ENCODE measurements at places on chromosomes 13 and 19.

- DNase-seq, result no peak
Measured at GRCh38 chr13:113918981-113919701, 54.7 kb downstream of the C13orf46 start.

GRCh38 chr13:97914540-97914939, 38.9 kb upstream of the IPO5 start:
- no peak for DNase-seq

DNA sequence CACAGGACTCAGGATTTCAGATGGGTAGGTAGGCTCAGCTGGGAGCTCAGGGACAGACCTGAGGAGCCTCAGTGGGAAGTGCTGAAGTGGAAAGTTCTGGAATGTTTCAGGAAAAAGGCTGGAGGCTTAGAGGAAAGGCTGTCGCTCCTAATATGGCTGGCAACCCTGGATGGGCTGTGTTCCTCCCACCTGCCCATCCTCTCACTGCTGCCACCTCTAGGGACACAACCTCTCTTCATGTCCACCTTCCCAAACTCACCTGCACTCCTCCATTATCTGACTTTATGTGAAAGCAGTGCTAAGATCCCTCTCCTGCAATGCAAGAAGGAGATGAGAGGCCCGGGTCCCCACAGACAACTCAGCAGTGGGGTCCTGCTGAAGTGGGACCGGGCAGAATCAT, 5.8 kb upstream of the CEACAM21 start:
- DNase-seq, result no peak

GRCh38 chr13:26529441-26529840, 28.0 kb upstream of the WASF3 start:
- DNase-seq, result no peak

DNA sequence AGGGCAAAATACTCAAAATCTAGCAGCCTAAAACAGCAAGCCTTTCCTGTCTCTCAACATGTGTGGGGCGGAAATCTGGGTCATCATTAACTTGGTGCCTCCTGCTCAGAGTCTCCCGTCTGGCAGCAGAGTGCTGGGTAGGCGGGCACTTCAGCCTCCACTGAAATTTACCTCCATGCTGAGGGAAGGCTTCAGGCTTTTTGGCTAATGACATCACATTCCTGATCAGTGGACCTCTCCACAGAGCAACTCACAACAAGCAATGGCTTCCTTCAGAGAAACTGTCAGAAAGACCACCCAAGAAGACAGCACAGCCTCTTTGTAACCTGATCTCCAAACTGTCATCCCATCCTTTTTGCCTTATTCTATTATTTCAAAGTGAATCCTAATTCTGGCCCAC, 1109.0 kb downstream of the UQCRFS1 start:
- peak; percentile 22 for DNase-seq

- no peak for DNase-seq
Measured at GRCh38 chr19:45793178-45793564, 526 bp upstream of the DMWD start.

DNA sequence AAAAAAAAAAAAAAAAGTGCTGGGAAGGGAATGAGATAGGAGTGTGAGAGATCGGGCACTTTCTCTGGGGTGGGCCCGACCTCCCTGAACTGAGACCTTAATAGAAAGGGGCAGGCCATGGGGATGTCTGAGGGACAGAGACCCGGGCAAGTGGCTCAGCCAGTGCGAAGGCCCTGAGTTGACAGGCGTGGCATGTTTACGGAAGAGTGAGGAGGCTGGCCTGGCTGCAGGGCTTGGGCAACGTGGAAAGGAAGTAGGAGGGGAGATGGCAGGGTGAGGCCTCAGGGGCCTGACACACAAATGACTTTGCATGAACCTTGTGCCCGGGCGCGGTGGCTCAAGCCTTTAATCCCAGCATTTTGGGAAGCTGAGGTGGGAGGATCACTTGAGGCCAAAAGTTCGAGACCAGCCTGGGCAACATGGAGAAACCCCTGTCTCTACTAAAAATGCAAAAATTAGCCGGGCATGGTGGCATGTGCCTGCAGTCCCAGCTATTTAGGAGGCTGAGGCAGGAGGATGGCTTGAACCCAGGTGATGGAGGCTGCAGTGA, 13.9 kb downstream of the FCHO1 start:
- DNase-seq, result peak; percentile 47

- DNase-seq, result no peak
Measured at GRCh38 chr13:57784633-57785032, 153.1 kb downstream of the PCDH17 start.

DNA sequence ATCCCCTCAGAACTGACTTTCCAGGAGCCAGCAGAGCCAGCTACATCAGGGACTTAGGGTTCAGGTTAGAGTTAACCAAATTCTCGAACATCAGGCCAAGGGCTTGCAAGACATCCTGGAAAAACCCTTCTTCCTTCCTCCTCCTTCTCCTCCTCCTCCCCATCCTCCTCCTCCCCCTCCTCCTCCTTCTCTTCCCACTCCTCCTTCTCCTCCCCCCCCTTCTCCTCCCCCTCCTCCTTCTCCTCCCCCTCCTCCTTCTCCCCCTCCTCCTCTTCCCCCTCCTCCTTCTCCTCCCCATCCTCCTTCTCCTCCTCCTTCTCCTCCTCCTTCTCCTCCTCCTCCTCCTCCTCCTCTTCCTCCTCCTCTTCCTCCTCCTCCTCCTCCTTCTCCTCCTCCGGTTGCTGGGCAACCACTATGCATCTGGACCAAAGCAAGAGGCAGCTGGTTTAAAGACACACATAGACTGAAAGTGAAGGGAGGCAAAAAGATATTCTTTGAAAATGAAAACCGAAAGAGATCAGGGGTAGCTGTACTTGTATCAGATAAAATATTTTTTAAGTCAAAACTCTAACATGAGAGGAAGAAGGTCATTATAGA, 5.9 kb upstream of the CCL25 start:
- no peak for DNase-seq

- DNase-seq, result no peak
Measured at GRCh38 chr19:708154-709143, at the start of gene PALM. Gene PALM, plus strand, starts transcription at chr19:708935. Its CDS starts 212 bp downstream, at chr19:709147.

- peak; percentile 15 for DNase-seq
Measured at GRCh38 chr13:33676045-33676989, 141.6 kb upstream of the RFC3 start.

DNA sequence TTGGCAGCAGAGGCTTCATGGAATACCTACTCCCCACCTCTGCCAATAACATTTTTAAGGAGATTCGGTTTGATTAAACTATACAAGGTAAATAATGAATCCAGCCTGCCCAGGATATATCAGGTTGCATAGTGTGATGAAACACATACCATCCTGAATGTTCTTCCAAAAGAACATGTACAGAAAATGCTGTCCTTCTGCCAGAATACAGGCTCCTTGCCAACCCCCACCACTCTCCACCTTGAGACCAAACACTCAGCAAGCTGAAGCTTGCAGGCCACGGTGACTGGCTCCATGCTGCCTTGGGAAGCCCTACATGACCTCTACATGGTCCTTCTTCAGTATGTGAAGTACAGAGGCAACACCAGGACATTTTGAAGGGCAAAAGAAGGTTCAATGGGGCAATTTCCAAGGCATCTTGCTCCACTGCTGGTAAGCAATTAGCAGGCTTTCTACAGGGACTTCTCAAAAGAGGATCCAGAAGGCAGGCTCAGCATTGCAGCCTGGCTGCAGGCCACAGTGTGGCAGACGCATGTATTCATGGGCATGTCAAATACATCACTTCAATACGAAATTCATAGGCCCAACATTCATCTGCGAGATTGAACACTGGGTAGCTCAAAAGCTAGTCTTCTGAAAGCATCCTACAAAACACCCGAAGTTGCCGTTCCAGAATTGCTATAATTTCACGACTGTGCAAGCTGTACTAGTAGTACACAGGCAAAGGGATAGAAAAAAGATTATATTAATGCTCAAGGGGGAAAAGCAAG, 62.4 kb upstream of the SERP2 start:
- DNase-seq, result no peak

GRCh38 chr13:84132491-84132890, 250.2 kb upstream of the SLITRK1 start:
- DNase-seq, result no peak

- no peak for DNase-seq
Measured at GRCh38 chr13:31301119-31301518, 101.3 kb downstream of the B3GLCT start.

DNA sequence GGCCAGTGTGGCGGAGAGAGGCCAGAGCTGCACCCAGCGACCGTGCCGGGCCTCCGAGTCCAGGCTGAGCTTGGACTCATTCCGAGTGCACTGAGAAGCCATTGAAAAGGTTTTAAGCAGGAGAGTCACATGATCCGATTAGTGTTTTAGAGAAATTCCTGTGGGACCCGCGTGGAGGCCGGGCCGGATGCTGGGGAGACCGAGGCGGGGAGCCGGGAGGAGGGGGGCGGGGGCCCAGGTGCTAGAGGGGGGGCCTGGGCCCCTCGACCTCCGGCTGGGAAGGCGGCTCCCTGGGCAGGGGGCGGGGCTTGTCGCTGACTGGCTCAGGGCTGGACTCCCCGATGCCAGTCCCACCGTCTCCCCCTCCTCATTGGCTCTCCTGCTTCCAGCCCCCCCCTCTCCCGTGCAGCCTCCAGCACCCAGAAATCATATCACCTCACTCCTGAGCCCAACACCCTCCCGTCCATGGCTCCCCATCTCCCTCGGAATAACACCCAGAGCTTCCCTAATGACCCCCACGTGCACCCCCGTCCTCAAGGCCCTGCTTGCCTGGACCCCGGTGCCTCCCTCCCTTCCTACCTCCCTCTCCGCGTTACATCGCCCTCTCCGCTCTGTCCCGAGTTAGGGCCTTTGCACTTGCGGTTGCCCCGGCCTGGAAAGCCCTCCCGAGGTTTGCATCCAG, 5.2 kb upstream of the ZNF579 start:
- peak; percentile 73 for DNase-seq

- DNase-seq, result no peak
Measured at GRCh38 chr13:21360463-21360862, 98.6 kb downstream of the ZDHHC20 start.

DNA sequence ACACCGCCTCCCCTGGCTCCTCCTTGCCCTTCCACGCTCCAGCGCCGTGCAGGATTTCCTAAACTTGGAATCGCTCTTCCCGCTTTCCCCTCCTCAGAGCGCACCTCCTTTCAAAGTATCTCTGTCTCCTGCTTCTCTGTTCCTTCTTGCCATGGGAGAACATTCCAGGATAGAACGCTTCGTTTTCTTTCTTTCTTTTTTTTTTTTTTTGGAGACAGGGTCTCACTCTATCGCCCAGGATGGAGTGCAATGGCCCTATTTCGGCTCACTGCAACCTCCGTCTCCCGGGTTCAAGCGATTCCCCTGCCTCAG, 574 bp upstream of the XPO4 start:
- DNase-seq, result no peak

GRCh38 chr13:61960981-61961380, 545.3 kb upstream of the PCDH20 start:
- DNase-seq, result no peak

DNA sequence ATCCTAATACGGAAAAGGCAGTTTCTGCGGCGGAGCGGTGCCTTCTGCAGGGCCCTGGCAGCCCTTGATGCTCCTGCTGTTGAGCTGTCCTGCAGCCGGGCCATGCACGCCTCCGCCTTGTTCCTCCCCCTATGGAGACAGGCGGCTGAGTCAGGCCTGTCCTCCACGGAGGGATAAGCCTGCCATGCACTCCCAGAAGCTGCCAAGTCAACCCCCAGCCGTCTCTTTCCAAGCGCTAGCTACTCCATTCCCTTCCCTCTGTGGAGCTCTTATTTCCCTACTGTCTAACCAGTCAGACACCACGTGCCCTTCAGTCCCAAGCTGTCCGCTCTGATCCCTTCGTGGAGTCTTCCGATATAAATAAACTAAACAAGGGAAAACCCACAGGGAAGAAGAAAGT, 197.0 kb downstream of the COL4A1 start:
- no peak for DNase-seq

- peak; percentile 95 for DNase-seq
Measured at GRCh38 chr19:56671613-56671994, at the start of gene ZNF835. Gene ZNF835, minus strand, starts transcription at chr19:56671757. Its CDS starts 6,559 bp downstream, at chr19:56665198.

GRCh38 chr19:50053119-50053518, 27.3 kb downstream of the ZNF473 start:
- no peak for DNase-seq

- no peak for DNase-seq
Measured at GRCh38 chr19:35266520-35267352, 2.0 kb upstream of the USF2 start.

DNA sequence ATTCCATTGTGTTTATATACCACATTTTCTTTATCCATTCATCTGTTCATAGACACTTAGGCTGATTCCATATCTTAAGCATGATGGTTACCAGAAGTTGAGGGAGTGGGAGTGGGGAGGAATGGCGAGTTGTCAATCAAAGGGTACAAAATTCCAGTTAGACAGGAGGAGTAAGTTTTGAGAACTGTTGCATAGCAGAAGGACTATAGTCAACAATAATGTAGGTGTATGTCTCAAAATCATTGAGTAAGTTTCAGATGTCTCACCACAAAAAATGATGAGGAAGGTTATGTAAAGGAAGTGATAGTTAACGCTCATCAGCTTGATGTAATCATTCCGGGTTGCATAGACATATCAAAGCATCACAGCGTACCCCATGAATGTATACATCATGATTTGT, 4.6 kb upstream of the UBL3 start:
- no peak for DNase-seq

DNA sequence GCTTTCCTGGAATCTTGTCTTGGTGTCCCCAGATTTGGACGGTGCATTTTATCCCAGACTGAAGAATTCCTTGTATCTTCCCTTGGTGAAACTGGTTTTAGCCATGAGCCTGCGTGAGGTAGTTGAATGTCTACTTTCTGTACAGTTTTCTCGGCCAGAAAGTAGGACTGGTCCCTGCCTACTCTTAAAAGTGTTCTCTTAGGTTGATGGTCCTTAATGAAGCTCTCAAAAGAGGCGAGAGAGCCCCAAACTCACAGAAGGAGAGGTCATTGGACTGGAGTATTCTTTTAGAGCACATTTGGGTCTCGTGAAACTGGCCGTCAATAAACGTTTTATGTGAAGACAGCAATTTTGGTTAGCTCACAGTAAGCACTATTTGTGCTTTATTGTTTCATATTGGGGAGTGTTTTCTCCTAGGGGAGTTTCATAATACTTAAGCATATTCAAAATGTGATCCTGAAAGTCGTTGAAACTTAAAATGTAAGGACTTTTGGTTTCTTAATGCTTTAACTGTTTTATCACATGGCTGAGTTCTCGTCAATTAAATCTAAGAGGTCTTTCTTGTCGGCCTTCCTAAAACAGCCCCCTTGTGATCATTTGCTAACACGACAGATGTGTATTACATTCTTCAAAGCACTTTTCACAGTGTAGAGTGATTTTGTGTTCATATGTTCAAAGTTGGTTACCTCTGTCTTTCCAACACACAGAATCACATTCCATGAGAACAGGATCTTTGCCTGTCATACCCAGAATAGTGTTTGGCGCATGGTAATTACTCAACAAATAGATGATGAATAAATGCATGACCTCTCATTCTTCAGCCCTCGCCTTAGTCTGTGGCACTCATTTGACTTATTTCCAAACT, 889 bp downstream of the GTF2F2 start:
- DNase-seq, result no peak

GRCh38 chr19:19613506-19613905, 5.0 kb downstream of the PBX4 start:
- DNase-seq, result no peak

DNA sequence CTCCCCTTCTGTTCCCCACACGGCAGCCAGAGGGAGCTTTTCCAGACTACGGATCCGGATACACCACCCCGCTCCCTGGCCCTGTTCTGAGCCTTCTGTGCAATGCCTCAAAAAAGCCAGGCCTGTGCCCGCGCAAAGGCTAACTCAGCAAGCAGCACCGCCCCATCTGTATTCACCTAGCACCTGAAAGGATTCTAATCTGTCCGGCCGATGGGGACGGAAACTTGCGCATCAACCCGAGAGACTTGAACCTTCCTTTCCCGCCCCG, 589 bp downstream of the ZBTB45 start:
- peak; percentile 62 for DNase-seq

Measured in head of caudate nucleus (tissue), 42 donors.